ENCODE measurements at places on chromosomes 11 and 22.
A peak's percentile ranks its signal among the peaks of the same experiment; 100 is the strongest.

GRCh38 chr11:103947546-103947919 lies 88.9 kb upstream of the DDI1 start:
- DNase-seq, result no peak

- DNase-seq, result peak; percentile 94
These were observed 23.5 kb upstream of the TH start for GRCh38 chr11:2194877-2195755.

DNA sequence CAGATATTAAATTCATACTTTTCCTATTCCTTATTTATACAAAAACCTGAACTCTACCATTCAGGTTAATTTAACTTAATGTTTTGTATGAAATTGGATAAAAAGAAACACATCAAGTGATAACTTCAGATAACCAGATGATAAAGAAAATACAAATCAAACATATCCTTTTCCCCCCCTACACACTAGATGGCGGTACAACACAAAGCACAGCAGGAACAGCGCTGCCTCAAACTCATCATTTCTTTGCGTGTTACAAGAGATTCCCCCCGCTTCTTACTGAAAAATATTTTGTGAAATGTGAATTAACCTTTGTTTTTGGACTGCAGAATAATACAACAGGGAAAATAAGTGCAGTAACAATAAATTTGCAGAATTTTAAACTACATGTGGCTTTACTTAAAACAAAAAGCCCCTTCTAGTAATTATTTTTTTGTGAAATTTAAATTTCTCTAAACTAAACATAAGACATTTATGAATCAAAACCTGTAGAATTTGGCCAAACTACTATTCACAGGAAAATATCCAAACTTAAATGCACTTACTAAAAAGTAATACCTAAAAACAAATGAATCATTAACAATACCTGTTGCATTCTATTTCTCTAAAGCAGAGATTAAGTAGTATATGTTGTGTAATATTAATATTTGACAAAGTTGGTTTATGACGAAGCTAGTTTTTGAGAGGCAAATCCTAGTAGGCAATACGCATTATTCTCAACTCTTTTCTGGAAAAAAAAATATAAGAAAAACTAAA lies 74.4 kb downstream of the ARHGAP32 start:
- DNase-seq, result peak; percentile 69

DNA sequence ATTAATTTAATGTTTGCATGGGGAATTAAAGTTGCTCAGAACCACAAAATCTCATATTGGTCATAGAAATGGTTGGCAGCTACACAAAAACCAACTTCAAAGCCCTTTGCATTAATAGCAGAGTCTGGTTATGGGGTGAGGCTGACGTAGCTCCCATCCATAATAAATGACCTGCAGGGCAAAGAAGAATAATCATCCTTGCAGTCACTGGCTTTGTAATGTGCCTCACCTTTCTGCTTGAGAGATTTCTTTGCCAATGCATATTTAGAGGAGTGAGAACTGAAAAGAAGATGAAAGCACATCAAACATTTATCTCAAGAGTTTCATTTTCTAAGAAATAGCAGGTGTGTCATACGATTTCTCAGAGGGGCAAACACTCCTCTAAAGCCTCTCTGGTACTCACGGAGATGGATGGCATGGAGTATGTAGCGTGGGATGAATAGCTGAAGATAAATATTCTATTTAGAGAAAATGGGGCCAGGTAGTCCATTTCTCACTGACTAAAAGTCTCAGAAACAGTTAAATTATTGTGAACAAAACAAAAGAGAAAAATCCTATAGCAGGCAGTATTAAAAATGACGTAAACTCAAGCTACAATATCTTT lies 1491.9 kb downstream of the FAM181B start:
- no peak for DNase-seq

- no peak for DNase-seq
These were observed 152.4 kb upstream of the ZC3H12C start for GRCh38 chr11:109940816-109941215.

- DNase-seq, result no peak
These were observed 3.6 kb upstream of the RRAS2 start for GRCh38 chr11:14362611-14363010.

All from SJCRH30 (cell line).